Thyroid gland (tissue), 4 donors: ENCODE measurements at places on chromosomes 12 and 14. TPM values are rescaled to one million over a fixed set of nuclear protein-coding genes. Genes with fewer than 3 reads are reported as not detected.

DNA sequence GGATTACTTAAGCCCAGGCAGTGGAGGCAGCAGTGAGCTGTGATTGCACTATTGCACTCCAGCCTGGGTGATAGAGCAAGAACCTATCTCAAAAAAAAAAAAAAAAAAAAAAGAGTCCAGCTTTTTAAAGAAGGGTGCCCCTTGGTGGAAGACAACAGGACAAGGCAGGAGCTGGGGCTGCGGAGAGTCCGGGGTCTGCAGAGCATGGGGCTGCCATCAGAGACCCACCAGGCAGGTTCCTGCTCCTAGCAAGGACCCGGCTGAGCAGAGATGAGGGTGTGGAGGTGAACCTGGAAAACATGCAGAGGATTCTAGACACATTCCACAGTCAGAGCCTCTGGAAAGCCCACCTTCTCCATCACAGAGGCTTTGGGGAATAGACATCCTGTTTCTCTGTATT, 21.0 kb upstream of the CIPC start:
- H3K4me1 ChIP-seq = peaks cover 41% of the 10 kb centered on the region
- H3K27me3 ChIP-seq = no peaks in the 10 kb centered on the region
- H3K36me3 ChIP-seq = no peaks in the 10 kb centered on the region

- H3K4me1 ChIP-seq = peaks cover 8% of the 10 kb centered on the region
- H3K27ac ChIP-seq = no peak overlapping the region
- H3K36me3 ChIP-seq = no peaks in the 10 kb centered on the region
- no peak overlapping the region for H3K4me3 ChIP-seq
Observed at GRCh38 chr12:101823039-101823438, 7.7 kb downstream of the GNPTAB start.

DNA sequence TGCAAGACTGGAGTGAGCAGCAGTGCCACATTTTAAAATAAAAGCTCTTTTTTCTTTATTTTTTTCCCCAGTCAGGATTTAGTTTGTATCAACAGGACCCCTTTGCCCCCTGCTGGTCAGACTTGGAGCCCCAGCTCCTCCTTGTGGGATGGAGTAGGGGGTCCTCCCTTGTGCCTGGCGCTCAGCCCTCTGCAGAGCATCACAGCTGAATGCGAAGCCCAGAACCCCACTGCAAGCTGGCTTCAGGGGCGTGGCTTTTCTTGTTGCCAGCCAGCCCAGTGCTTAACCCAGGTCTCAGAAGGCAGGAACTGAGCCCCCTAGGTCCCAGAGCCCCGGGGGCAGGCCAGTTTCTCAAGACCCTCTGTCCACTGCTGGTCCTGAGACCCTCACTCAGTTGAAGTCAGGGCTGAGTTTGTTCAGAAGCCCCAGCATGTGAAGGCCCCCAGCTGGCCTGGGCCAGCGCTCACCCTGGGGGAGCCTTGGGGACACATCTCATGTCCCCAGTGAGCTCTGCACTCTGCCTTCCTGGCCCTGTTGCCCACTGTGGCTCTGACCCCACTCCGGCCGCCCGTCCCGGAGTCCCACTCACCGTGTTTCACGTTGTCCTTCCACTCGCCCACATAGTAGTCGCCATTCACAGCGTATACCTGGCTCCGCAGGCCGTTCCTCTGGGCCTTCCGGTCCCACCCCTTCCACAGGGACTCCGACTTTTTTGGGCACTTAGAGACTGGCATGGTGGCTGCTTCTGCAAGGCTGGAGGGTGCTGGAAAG, 519 bp downstream of the MORN3 start:
- peaks cover 6% of the 10 kb centered on the region for H3K4me1 ChIP-seq
- H3K4me3 ChIP-seq = no peak overlapping the region
- no peaks in the 10 kb centered on the region for H3K36me3 ChIP-seq

DNA sequence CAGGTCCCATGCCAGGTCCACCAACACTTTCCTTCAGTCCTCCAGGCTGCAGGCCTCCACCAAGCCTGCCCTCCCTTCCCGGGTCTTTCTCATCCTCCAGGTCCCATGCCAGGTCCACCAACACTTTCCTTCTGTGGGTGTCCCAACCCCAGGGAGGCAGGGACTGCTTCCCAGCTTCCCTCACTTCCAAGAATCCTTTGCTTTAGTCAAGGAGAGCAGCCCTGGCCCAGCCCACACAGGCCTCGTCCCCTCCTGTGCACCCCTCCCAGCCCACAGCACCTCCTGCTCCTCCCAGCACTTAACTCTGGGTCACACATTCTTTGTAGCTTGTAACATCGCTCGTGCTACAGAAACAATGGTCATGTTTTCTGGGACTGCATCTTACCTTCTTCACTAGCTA, 72.9 kb downstream of the TESC start:
- H3K27me3 ChIP-seq = no peaks in the 10 kb centered on the region
- no peak overlapping the region for H3K4me3 ChIP-seq
- no peak for DNase-seq
- peak overlapping the region; percentile 58 for H3K27ac ChIP-seq
- peaks cover 36% of the 10 kb centered on the region for H3K4me1 ChIP-seq
- H3K36me3 ChIP-seq = peaks cover 21% of the 10 kb centered on the region

DNA sequence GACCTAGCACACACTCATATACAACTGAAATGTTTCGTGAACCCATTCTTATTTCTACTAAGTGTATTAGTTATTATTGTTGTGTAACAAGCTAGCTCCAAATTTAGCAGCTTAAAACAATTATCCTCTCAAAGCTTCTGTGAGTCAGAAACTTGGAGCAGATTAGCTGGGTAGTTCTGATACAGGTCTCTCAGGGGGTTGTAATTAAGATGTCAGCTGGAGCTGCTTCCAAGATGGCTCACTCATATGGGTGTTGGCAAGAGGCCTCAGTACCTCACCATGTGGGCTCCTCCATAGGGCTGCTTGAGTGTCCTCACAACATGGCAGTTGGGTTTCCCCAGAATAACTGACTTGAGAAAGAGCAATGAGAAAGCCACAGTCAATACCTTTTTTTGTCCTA, 9.8 kb downstream of the GPR135 start:
- H3K27me3 ChIP-seq = no peaks in the 10 kb centered on the region
- no peak overlapping the region for H3K4me3 ChIP-seq
- DNase-seq = no peak
- no peak overlapping the region for H3K27ac ChIP-seq

- H3K27ac ChIP-seq = no peak overlapping the region
- no peaks in the 10 kb centered on the region for H3K36me3 ChIP-seq
- DNase-seq = no peak
- H3K27me3 ChIP-seq = no peaks in the 10 kb centered on the region
- no peak overlapping the region for H3K4me3 ChIP-seq
Observed at GRCh38 chr12:30447061-30447750, 248.5 kb downstream of the IPO8 start.

- no peak overlapping the region for H3K4me3 ChIP-seq
- no peaks in the 10 kb centered on the region for H3K27me3 ChIP-seq
- no peak overlapping the region for H3K27ac ChIP-seq
- H3K4me1 ChIP-seq = no peaks in the 10 kb centered on the region
- DNase-seq = no peak
- H3K36me3 ChIP-seq = peaks cover 52% of the 10 kb centered on the region
Observed at GRCh38 chr12:132066345-132066685, 77.8 kb downstream of the DDX51 start.

- no peaks in the 10 kb centered on the region for H3K36me3 ChIP-seq
- peaks cover 32% of the 10 kb centered on the region for H3K4me1 ChIP-seq
- no peak overlapping the region for H3K4me3 ChIP-seq
- H3K27me3 ChIP-seq = no peaks in the 10 kb centered on the region
Observed at GRCh38 chr12:6632026-6632983, 3.5 kb downstream of the LPAR5 start.

GRCh38 chr12:114998118-114998749, 314.3 kb upstream of the TBX3 start:
- no peaks in the 10 kb centered on the region for H3K4me1 ChIP-seq
- DNase-seq = no peak
- no peak overlapping the region for H3K27ac ChIP-seq

DNA sequence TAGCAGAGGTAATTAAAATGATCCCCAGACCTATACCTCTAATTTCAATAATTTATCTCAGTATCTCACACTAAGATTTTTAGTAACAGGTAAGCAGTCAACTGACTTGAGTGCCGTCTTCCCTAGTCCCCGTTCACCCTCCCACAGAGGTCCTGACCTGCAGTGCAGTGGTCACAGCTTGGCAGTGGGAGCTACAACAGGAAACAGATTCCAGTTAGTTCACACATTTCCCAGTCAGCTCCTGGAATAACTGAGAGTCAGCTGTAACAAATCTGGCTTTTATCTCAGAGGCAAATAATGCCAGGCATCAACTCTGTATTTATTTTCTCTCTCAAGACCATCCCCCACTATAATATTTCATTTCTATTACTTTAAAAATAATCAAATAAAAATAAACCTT, 308.2 kb downstream of the ATP23 start:
- no peaks in the 10 kb centered on the region for H3K4me1 ChIP-seq
- H3K36me3 ChIP-seq = no peaks in the 10 kb centered on the region
- H3K4me3 ChIP-seq = no peak overlapping the region
- no peak overlapping the region for H3K27ac ChIP-seq

DNA sequence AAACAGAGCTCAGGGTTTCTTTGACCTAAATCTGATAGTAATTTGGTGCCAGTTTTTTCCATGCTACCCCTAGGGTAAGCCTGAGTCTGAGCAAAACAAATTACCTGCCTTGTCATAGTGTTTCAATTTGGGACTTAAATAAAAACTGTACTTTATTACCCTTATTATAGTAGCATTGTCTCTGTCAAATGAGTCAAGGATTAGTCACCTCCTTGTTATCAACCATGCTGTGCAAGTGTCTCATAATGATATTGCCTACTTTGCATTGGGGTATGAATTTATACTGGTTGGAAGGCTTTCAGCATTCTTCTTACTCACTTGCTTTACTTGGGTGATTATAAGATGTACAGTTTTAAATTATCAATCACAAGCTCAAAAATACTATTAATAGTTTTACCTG, 380.0 kb downstream of the LRFN5 start:
- no peaks in the 10 kb centered on the region for H3K27me3 ChIP-seq
- H3K36me3 ChIP-seq = no peaks in the 10 kb centered on the region
- no peaks in the 10 kb centered on the region for H3K4me1 ChIP-seq
- no peak for DNase-seq
- no peak overlapping the region for H3K4me3 ChIP-seq

- H3K27me3 ChIP-seq = no peaks in the 10 kb centered on the region
- no peak overlapping the region for H3K4me3 ChIP-seq
- peaks cover 16% of the 10 kb centered on the region for H3K4me1 ChIP-seq
- DNase-seq = no peak
Observed at GRCh38 chr12:1632702-1633101, 3.7 kb downstream of the WNT5B start.

- H3K27me3 ChIP-seq = no peaks in the 10 kb centered on the region
- no peak overlapping the region for H3K4me3 ChIP-seq
- H3K36me3 ChIP-seq = no peaks in the 10 kb centered on the region
- no peaks in the 10 kb centered on the region for H3K4me1 ChIP-seq
- no peak for DNase-seq
Observed at GRCh38 chr12:22172501-22172900, 126.5 kb downstream of the CMAS start.

- H3K4me1 ChIP-seq = no peaks in the 10 kb centered on the region
- H3K27me3 ChIP-seq = no peaks in the 10 kb centered on the region
- H3K4me3 ChIP-seq = no peak overlapping the region
- H3K27ac ChIP-seq = no peak overlapping the region
Observed at GRCh38 chr12:132456944-132457495, 32.9 kb upstream of the FBRSL1 start.

DNA sequence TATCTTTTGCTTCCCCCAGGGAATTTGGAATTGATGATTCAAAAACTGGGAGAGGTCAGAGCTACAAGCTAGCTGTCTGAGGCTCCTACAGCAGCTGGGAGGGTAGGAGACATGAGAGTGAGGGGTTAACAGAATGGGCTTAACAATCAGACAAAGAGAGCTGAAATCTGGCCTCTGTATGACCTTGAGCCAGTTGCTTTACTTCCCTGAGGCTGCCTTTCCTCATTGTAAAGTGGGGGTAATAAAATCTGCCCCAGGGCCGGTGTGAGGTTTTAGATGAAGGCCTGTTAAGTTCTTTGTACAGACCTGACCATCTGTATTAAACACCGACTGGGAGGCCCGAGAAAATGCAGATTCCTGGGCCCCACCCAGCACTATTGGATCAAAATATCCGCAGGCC, 164.3 kb upstream of the NOS1 start:
- H3K4me1 ChIP-seq = peaks cover 9% of the 10 kb centered on the region
- no peak for DNase-seq
- H3K36me3 ChIP-seq = no peaks in the 10 kb centered on the region
- no peak overlapping the region for H3K27ac ChIP-seq
- H3K4me3 ChIP-seq = no peak overlapping the region
- no peaks in the 10 kb centered on the region for H3K27me3 ChIP-seq

GRCh38 chr12:1607940-1608712, 13.7 kb upstream of the FBXL14 start:
- H3K27me3 ChIP-seq = no peaks in the 10 kb centered on the region
- H3K4me1 ChIP-seq = peaks cover 39% of the 10 kb centered on the region
- H3K36me3 ChIP-seq = no peaks in the 10 kb centered on the region
- DNase-seq = no peak

GRCh38 chr12:109752117-109753053, 38.8 kb downstream of the FAM222A start:
- no peak for DNase-seq
- H3K4me1 ChIP-seq = no peaks in the 10 kb centered on the region
- H3K27ac ChIP-seq = no peak overlapping the region
- no peak overlapping the region for H3K4me3 ChIP-seq

- no peak for DNase-seq
- H3K36me3 ChIP-seq = no peaks in the 10 kb centered on the region
- no peak overlapping the region for H3K4me3 ChIP-seq
- H3K27me3 ChIP-seq = no peaks in the 10 kb centered on the region
- H3K27ac ChIP-seq = no peak overlapping the region
Observed at GRCh38 chr12:30828686-30829085, 73.9 kb upstream of the CAPRIN2 start.

DNA sequence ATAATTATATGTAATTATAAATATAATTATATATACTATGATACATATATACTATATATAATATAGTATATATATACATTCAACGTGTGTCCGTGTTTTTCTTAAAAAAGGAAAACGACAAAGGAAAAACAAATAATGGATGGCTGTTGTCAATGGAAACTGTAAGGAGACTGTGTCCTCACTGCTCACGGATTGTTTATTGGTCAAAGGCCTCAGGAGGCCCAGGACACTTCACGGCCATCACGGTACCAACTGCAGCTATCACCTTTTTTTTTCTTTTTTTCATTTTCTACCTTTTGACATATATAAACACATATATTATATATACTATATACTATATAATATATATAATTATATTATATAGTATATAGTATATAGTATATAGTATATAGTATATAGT, 113.4 kb downstream of the SPTSSA start:
- H3K4me1 ChIP-seq = no peaks in the 10 kb centered on the region
- no peaks in the 10 kb centered on the region for H3K27me3 ChIP-seq
- no peaks in the 10 kb centered on the region for H3K36me3 ChIP-seq
- H3K27ac ChIP-seq = no peak overlapping the region

- no peaks in the 10 kb centered on the region for H3K27me3 ChIP-seq
- no peak overlapping the region for H3K4me3 ChIP-seq
- peak; percentile 20 for DNase-seq
- H3K4me1 ChIP-seq = peaks cover 10% of the 10 kb centered on the region
- no peaks in the 10 kb centered on the region for H3K36me3 ChIP-seq
Observed at GRCh38 chr12:121996050-121996944, 25.4 kb upstream of the BCL7A start.

MGAT4C gene
- 61.6 TPM for total RNA-seq

GZMB gene
- not detected for total RNA-seq

AQP5 gene
- not detected for total RNA-seq

C14orf39 gene
- total RNA-seq = not detected

CEP128 gene
- total RNA-seq = 18.1 TPM

SMIM41 gene
- not detected for total RNA-seq

SLC6A15 gene
- total RNA-seq = 1.8 TPM

RPL10L gene
- not detected for total RNA-seq

IFI27 gene
- total RNA-seq = 102 TPM

TAS2R46 gene
- 2.5 TPM for total RNA-seq

SLC16A7 gene
- total RNA-seq = 15.2 TPM
